NCI-H2081 treated with DMSO at 0.1 percent for 48 hours (cell line): ENCODE measurements at places on chromosomes 6 and 20.

- DNase-seq, result no peak
Observed at GRCh38 chr6:15595461-15596173, 67.2 kb downstream of the DTNBP1 start.

GRCh38 chr6:118400582-118400981 is 147.5 kb upstream of the PLN start:
- DNase-seq, result no peak

- no peak for DNase-seq
Observed at GRCh38 chr20:63957690-63958441, 1.6 kb upstream of the UCKL1 start.

- no peak for DNase-seq
Observed at GRCh38 chr6:116004841-116005815, 55.6 kb downstream of the FRK start.

DNA sequence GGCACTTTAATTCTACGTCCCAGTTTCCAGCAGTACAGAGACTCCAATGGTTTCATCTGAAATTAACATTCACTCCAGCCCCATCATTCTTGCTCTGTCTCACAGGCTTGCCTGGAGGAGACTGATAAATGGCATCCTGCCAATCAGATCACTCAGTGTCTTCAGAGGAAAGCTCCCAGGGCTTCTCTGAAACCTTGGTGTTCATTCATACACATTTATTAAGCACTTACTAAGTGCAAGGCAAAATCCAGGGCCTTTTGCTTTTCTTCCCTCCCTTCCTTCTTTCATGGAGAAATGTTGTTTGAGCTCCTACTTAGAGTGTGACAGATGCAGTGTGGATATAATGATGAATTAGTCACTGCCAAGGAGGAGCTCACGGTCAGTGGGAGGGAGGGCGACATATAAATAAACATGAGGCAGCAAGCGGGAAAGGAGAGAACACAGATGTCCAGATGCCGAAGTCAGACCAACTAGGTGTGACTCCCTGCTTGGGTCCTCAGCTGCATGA is 106.7 kb upstream of the DTNBP1 start:
- DNase-seq, result no peak

GRCh38 chr20:61976644-61977418 is 88.8 kb downstream of the TAF4 start:
- no peak for DNase-seq

- DNase-seq, result no peak
Observed at GRCh38 chr6:29494131-29494530, 6.4 kb upstream of the MAS1L start.

GRCh38 chr6:126949786-126950185 is 168.7 kb upstream of the RSPO3 start:
- DNase-seq, result no peak

DNA sequence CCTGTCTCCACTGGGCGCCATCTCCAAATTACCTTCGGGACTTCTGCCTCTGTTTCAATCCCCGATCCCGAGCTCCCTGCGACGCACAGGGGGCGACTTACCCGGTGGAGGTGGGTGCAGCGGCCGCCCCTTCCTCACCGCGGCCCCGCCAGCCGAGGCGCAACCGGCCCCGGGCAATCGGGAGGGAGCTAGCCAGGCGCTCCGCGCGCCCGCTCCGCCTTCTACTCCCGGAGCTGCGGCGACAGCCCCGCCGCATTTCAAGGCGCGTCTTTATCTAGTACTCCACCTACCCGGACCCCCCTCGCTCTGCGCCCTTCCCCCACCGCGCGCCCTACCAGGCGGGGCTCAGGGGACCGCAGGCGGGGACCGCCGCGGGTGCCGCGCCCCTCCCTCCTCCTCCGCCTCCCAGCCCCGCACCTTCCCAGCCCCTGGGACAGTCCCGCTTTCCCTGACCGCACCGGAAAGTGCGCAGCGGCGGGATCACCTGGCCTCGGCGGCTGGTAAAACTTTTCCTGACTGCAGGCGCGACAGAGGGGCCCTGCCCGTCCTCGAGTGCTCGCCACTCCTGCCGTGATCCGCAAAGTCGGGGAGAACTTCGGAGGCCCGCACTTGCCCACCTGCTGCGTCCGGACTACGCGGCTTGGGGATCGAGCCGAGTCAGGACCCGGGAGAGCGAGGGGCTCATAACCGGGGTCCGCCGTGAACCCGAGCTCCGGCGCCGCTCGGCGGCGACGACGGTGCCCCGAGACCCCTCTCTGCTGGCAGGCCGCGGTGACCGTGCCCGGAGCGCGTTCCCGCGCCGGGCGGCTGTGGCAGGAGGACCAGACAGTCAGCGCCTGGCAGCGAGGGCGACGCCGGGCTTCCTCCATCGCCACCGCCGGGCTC is 8.0 kb upstream of the NKX2-2 start:
- no peak for DNase-seq

- no peak for DNase-seq
Observed at GRCh38 chr6:158505194-158505593, 54.7 kb upstream of the TMEM181 start.

DNA sequence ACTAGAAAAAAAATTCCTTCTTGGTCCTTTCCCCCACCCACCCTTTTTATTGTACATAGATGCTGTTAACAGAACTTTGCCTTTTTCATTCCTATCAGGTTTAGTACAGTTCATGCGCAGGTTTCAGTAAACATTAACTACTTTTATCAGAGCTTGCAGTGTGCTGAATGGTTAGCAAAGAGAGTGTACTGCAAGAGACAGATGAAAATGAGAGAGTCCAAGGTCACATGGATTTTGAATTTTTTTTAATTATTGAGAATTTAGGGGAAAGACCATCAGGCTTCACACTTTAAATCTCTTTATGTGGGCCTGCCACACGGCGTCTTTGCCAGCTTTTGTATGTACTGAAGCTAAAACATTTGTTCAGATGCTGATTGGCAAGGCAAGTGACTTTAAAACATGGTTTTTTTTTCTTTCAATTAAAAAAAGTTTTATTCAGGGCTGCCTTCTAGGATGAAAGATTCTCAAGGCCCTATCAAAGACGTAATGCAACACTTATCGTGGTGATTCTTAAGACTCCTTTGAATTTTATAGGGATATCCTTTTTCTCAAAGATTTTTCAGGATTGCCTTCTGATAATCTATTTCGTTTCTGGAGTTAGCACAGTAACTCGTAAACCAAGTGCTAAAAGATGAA is 32.2 kb downstream of the RREB1 start:
- no peak for DNase-seq

GRCh38 chr6:84842525-84843166 is 78.2 kb upstream of the TBX18 start:
- no peak for DNase-seq

DNA sequence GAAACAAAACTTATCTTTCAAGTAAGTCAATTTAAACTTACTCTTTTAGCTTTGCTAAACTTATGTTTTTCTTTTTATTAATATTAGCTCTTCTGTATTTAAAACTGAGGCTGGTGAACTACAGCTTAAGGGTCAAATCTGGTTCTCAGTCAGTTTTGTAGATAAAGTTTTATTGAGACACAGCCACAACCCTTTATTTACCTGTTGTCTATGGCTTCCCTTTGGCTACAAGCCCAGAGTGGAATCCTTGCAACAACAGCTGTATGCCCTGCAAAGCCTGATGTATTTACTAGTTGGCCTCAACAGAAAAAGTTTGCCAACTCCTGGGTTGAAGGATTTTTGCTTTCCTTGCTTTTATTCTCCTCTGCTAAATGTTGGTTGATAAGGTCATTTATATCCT is 491.4 kb upstream of the RNF217 start:
- DNase-seq, result no peak

GRCh38 chr6:169832247-169832948 is 81.0 kb downstream of the ERMARD start:
- no peak for DNase-seq

DNA sequence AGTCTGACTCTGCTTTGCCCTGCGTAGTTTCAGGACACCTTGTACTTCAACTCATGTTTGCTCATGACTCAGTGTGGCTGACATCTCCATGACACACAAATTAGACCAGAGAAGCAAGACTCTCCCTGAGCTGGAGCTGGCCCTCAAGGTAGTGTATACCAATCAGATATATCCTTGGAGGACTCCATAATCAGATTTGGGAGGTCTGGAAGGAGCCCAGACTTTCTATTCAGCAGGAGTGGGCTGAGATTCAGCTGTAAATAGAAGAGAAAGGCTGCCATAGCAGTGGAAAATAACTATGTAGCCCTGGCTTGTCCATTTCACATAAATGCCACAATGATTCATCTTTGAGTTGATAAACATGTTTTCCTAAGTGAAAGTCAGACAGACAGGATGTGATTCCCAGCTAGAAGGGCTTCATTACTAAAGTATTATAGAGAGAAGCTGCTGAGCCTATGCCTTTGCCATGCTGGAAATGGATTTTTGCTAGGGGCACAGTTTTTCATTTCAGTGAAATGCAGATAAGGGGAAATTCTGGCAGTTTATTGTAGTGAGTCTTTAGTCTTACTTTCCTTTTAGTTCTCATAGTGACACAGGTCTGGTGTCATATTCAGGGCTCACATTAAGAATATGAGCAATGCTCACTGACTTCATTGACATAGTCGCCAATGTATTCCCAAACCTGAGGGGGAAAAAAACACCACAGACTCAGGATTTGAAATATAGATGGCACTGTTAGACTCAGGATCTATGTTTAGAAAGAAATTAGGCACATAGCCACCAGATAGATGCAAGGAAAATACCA is 95.3 kb downstream of the CLVS2 start:
- DNase-seq, result no peak

GRCh38 chr6:19714434-19715166 is 122.6 kb upstream of the ID4 start:
- no peak for DNase-seq

DNA sequence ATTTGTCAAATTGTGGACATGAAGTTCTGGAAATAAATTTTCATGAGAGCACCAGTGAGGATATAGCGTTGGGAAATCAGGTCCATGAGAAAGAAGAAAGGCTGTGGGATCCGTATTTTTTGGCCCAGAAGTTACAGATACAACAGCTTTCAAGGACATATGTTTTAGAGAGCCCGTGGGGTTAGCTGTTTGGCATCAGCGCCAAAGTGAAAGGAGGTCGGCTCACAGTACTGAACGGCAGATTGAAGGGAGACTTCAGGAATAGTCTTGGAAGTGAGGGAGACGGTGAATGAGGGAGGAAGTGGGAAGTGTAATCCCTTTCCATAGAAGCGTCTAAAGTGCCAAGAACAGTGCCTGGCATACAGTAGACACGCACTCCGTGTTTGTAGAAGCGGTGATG is 31.8 kb downstream of the ZDHHC14 start:
- DNase-seq, result no peak

DNA sequence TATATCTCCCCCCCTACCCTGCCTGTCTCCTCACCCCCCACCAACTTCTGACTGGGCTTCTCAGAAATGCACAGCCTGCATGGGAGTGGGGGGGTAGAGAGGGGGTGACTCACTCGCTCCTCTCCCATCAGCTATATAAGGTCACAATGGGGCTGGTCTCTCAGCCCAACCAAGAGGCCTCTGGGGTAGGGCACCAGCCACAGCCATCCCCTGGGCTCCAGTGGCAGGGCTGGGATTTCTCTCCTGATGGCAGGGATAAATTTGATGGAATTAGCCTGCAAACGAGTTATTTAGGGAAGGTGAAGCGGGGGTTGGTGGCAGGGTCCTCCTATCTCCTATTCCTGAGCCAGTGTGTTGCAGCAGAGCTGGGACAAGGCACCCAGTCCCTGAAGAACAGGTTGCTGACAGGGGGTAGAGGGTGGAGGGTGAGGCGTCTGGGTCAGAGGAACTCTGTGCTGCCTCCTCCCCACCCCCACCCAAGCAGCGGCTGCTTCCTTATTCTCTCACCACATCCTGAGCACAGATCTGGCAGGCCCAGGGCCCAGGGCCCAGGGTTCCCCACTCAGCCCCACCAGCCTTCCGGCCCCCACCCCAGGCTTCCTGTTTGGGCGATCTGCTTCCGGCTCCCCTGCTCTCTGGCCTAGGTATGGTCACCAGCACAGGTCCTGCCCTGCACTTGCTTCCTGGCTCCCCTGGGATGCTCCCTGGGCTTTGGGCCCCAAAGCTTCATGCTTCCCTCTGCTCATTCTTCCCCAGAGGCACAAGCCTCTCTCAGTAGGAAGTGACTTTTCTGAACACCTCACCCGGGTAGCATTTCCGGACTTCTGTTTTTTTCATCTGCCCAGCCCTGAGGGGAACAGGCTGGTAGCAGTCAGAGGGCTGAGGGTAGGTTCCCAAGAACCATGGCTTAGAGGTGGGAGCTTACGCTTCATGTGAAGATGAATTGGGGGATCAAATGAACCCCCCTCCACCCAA is 4.0 kb downstream of the PPP1R18 start:
- DNase-seq, result no peak

GRCh38 chr6:21441386-21441785 is 152.2 kb upstream of the SOX4 start:
- DNase-seq, result no peak

DNA sequence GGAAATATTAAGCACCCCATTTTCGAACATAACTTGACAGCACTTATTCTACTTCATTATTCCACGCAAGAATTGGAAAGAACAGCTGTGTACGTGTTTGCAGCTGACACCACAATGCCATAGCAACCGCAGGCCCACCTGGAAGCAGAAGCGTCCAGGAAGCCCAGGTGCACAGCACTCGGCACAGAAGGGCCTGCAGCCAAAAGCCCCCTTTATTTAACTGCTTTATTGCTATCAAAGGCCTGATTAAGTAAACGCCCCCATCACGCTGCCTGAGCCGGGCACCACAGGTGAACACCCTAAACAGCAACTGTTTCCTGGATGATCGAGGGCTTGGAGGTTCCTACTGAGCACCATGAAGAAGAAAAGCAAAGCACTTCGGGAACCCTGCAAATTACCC is 6.3 kb downstream of the TAF4 start:
- DNase-seq, result no peak

DNA sequence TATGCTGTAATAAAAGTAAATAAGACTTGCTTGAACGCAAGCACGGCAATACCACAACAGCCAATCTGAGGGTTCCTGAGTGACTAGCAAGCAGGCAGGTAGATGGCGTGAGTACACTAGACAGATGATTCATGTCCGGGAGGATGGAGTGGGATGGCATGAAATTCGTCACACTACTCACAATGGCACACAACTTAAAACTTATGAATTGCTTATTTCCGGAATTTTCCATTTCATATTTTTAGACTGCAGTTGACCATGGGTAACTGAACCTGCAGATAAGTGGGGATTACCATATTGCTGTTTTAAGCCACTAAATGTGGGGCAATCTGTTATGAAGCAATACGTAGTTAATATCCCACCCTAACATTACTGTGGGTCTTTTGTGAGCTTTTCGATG is 93.6 kb upstream of the NFATC2 start:
- no peak for DNase-seq

GRCh38 chr6:775863-776262 is 82.9 kb upstream of the EXOC2 start:
- no peak for DNase-seq

- no peak for DNase-seq
Observed at GRCh38 chr20:29744071-29744470, 1513.4 kb upstream of the DEFB115 start.

GRCh38 chr6:81214414-81215091 is 537.9 kb downstream of the TENT5A start:
- no peak for DNase-seq
